A549 treated with Hydrocortisone at 1 μM for 4 hours (cell line): ENCODE measurements at places on chromosomes 16 and 17. TPM values are rescaled to one million over a fixed set of nuclear protein-coding genes. Genes with fewer than 3 reads are reported as not detected.

Gene MT1E
- total RNA-seq = 0.13 to 0.17 TPM in 2 of 5 replicates, not detected in the others

Gene MYH13
- total RNA-seq = 0.01 to 0.02 TPM in 2 of 5 replicates, not detected in the others

Gene CLEC3A
- total RNA-seq = not detected in 5 replicates

Gene KRTAP1-5
- total RNA-seq = not detected in 5 replicates

Gene PRM2
- not detected in 5 replicates for total RNA-seq

Gene OMG
- not detected in 5 replicates for total RNA-seq

Gene PMFBP1
- 0.05 to 0.37 TPM (median 0.13 TPM) in 4 of 5 replicates, not detected in the other for total RNA-seq

Gene C16orf74
- total RNA-seq = 11.3 to 17.5 TPM (median 15.4 TPM) in 5 replicates

Gene FOXN1
- total RNA-seq = 0.02 to 0.05 TPM in 2 of 5 replicates, not detected in the others

Gene PIK3R6
- not detected in 5 replicates for total RNA-seq

Gene CD300A
- 0.05 to 0.08 TPM (median 0.07 TPM) in 4 of 5 replicates, not detected in the other for total RNA-seq

Gene EFTUD2
- 135 to 203 TPM (median 145 TPM) in 5 replicates for total RNA-seq

Gene MT1G
- not detected in 5 replicates for total RNA-seq

Gene ERBB2
- 29.9 to 37.8 TPM (median 33.7 TPM) in 5 replicates for total RNA-seq

Gene MT1H
- not detected in 5 replicates for total RNA-seq

Gene ABR
- total RNA-seq = 111 to 154 TPM (median 128 TPM) in 5 replicates

Gene CTF1
- 0.16 to 0.32 TPM (median 0.18 TPM) in 5 replicates for total RNA-seq

Gene ZNF750
- total RNA-seq = not detected in 5 replicates

Gene KLHL10
- total RNA-seq = 0.05 to 0.25 TPM (median 0.10 TPM) in 3 of 5 replicates, not detected in the others

Gene GGT6
- not detected in 5 replicates for total RNA-seq

Gene TMEM88
- 0.51 to 1.5 TPM (median 0.66 TPM) in 5 replicates for total RNA-seq

Gene ABCA10
- total RNA-seq = 0.03 to 0.16 TPM (median 0.07 TPM) in 5 replicates

Gene GNAO1
- total RNA-seq = 0.62 to 1.2 TPM (median 0.64 TPM) in 5 replicates

Gene GPR179
- 0.02 to 0.05 TPM (median 0.03 TPM) in 5 replicates for total RNA-seq

Gene ABCC3
- 112 to 143 TPM (median 131 TPM) in 5 replicates for total RNA-seq

Gene CIITA
- 0.03 to 0.15 TPM (median 0.13 TPM) in 5 replicates for total RNA-seq

Gene TBC1D3
- not detected in 5 replicates for total RNA-seq

Gene DBF4B
- 22.6 to 28.4 TPM (median 24.0 TPM) in 5 replicates for total RNA-seq

Gene TLCD2
- total RNA-seq = 1.3 to 1.9 TPM (median 1.6 TPM) in 5 replicates
